ENCODE measurements at places on chromosomes 7 and 10.
A peak's percentile ranks its signal among the peaks of the same experiment; 100 is the strongest.

GRCh38 chr7:7573701-7574100 is 7.0 kb downstream of the MIOS start:
- no peak for DNase-seq

GRCh38 chr7:46189255-46189790 is 268.3 kb upstream of the IGFBP3 start:
- no peak for DNase-seq

- no peak for DNase-seq
Measured at GRCh38 chr10:54681136-54681535, 119.9 kb downstream of the PCDH15 start.

- DNase-seq, result no peak
Measured at GRCh38 chr10:130230036-130230435, 93.8 kb downstream of the GLRX3 start.

DNA sequence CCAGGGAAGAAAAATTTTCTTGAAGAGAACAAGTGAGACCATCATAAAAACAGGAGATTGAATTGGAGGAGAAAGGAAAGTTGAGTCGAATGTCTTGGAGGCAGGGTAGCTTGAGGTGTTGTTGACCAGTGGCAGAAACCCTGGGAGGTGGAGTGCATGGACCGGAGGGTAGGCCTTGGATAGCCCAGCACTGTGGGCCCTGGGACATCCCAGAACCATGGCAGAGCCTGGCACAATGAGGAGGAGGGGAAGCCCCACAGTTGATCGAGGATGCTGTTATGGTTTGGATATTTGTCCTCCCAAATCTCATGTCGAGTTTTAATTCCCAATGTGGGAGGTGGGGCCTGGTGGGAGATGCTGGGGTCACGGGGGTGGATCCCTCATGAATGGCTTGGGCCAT is 157.1 kb downstream of the ITGA8 start:
- no peak for DNase-seq

DNA sequence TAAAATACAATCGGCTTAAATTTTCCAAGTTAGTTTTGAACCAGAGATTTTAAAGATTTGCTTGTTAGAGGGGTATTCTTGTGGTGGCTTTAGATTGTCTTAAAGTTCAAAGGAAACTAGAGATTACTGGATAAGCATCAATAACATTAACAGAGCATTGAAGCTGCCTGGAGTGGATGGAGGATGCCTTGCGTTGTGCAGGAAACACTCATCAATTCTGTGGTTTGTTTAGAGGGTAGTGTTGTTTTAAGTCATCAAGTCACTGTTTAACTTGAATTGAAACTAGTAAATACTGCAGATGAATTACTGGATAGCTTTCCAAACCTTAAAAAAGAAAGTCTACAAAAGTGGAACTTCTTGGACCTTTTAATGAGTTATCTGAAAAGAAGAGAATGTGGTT is 218.6 kb downstream of the CELF2 start:
- DNase-seq, result peak; percentile 31

- no peak for DNase-seq
Measured at GRCh38 chr7:21960922-21961321, 15.2 kb upstream of the CDCA7L start.

GRCh38 chr10:123424537-123424936 is 241.6 kb upstream of the GPR26 start:
- no peak for DNase-seq

- DNase-seq, result no peak
Measured at GRCh38 chr10:77020426-77021040, 617.1 kb downstream of the KCNMA1 start.

DNA sequence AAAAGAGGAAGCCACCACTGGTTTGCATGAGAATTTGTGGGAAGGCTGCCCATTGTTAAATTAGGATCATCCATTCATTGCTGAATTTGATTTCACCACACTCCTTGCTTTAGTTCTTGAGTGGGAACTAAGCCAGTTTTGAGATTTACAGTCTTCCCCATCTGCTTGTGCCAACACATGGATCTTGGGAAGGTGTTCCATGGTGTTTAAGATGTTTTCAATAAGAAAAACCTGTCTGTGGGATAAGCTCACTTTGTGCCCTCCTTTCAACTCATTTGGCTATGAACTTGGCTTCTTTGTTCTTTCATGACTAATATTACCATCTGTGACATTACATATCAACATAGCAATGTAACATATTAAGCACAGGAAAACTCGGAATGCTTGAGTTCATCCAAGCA is 73.2 kb downstream of the INHBA start:
- DNase-seq, result no peak

- no peak for DNase-seq
Measured at GRCh38 chr10:52818019-52818418, 45.4 kb upstream of the MBL2 start.

DNA sequence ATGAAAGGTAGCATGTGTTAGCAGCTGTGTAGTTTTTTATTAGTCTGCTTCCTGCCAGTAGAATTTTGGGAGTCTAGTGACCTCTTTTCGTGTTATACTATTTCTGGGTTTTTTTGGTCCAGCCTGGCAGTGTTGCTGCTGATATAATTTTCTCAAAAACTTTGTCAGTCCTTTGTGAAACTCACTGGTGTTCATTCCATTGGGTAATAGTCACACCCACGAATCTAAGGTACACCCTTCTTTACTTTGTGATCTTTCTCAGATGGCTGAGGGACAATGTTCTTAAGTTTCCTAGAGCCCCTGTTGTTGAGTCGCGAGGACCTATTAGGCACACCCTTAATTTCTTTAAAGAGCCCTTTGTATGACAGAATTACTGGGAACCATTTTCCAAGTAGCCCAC is 52.3 kb downstream of the TPST1 start:
- no peak for DNase-seq

GRCh38 chr7:90568213-90568612 is 27.9 kb upstream of the CDK14 start:
- DNase-seq, result no peak

GRCh38 chr10:95906677-95907455 is 909 bp upstream of the CC2D2B start:
- DNase-seq, result peak; percentile 2

GRCh38 chr10:472241-472910 is 217.1 kb downstream of the DIP2C start:
- DNase-seq, result no peak

GRCh38 chr7:24573554-24574338 is 494 bp downstream of the PALS2 start:
- DNase-seq, result no peak

- DNase-seq, result no peak
Measured at GRCh38 chr7:42389697-42390096, 152.7 kb upstream of the GLI3 start.

- DNase-seq, result no peak
Measured at GRCh38 chr7:128422037-128422436, 12.3 kb upstream of the IMPDH1 start.

GRCh38 chr7:43170571-43170970 is 58.1 kb downstream of the HECW1 start:
- DNase-seq, result no peak

- DNase-seq, result peak; percentile 47
Measured at GRCh38 chr10:101839416-101840063, 4.1 kb downstream of the KCNIP2 start.
